ENCODE measurements at places on chromosomes 6 and 20.

GRCh38 chr6:162029873-162030576 is 697.5 kb downstream of the PRKN start:
- DNase-seq, result no peak

DNA sequence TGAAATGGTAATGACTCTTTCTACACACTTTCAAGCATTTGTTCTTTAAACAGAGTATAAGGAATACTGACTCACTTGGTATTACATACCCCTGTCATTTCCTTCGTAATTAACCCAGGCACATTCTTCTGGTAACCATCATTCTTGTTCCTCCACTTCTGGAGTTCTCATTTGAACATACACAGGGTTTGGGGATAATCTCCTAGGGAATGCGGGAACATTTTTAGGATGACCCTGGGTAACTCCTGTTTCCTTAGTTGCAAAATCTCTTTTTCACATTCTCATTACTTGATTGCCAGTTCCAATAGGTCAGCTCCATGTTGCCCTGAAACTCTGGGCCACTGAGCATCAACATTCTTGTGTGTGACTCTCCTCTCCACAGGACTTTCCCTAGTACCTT is 51.5 kb upstream of the E2F3 start:
- DNase-seq, result no peak

DNA sequence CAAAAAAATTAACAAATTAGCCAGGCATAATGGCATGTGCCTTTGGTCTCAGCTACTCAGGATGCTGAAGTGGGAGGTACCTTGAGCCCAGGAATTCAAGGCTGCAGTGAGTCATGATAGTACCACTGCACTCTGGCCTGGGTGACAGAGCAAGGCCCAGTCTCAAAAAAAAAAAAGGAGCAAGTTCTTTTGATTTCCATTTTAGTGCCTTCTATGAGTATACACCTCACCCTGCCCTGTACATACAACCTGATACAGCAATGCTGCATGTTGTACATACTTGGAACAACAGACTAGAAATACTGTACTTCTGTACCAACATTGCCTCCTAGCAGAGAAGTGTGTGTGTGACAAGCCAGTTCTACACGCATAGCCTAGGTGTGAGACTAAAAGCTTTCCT is 97.3 kb upstream of the CARMIL1 start:
- DNase-seq, result no peak

- DNase-seq, result no peak
These were observed 7.0 kb downstream of the CPXM1 start for GRCh38 chr20:2793471-2793870.

- DNase-seq, result no peak
These were observed at the start of gene DDX43 for GRCh38 chr6:73394577-73395354. Gene DDX43, plus strand, starts transcription at chr6:73394828. Its CDS starts 78 bp downstream, at chr6:73394906.

- no peak for DNase-seq
These were observed 71.9 kb downstream of the TMEM170B start for GRCh38 chr6:11609324-11610071.

- no peak for DNase-seq
These were observed 28.1 kb downstream of the CEP43 start for GRCh38 chr6:167027308-167027707.

- DNase-seq, result no peak
These were observed 61.0 kb downstream of the MTFR2 start for GRCh38 chr6:136189104-136189503.

- peak; percentile 87 for DNase-seq
These were observed 649.1 kb upstream of the GJE1 start for GRCh38 chr6:141483598-141484061.

DNA sequence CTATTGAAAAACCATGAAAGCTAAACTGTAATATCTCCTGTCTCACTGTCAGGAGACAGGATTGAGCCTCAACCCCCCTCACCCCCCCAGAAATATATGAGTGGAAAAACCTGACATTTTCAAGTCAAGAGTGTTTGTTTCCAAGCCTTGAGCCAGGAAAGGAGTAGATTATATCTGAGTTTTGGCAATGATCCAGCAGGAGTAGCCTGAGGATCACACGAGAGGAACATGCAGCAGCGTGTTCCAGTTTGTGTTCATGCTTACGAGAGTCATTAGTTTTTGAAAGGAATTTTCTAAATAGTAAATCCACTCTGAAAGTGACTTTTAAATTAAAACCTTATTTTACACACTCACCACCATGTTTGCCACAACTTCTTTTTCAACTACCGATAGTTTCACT is 15.8 kb downstream of the IL22RA2 start:
- no peak for DNase-seq

DNA sequence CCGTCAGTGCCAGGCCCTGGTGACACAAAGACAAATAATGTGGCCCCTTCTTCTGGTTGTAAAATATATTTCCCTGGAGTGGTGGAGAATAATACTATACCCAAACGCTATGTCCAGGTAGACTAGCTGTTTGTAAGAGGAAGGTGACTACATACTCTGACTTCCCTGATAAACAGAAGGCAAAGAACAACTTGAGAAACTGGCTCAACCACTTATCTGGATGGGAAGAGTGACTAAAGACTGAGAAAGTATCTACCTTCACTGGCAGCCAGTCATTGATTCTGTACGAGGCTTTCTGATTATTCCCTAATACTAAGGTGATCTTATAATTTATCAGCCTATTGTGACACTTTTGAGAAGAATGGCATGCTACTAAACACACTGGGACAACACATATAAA is 569.7 kb downstream of the EPHA7 start:
- DNase-seq, result no peak
